ENCODE measurements at places on chromosomes 16 and 17. TPM values are rescaled to one million over a fixed set of nuclear protein-coding genes. Genes with fewer than 3 reads are reported as not detected.

TMEM238L gene
- not detected for total RNA-seq

NMT1 gene
- 163 TPM for total RNA-seq

DNA sequence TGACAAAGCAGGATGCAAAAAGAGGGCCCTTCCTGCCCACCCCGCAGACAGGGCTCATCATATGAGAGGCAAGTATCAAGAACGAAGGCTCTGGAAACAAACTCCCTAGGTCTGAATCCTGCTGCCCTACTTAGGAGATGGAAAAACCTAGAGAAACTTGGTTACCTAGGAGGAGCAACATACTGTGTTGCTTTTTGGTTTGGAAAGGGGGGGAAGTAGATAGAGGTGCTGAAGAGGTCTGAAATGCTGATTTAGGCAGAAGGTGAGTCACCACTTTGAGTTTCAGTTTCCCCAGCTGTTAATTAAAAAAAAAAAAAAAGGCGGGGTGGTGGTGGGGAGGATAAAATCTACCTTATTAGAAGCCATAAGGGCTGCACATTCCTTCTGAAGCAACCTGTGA is 1.5 kb downstream of the N4BP1 start:
- no peak for DNase-seq

- DNase-seq = no peak
Observed at GRCh38 chr16:1906846-1907165, 11.4 kb downstream of the HS3ST6 start.

Measured in H4 (cell line).